ENCODE measurements at places on chromosomes 4 and X. TPM values are rescaled to one million over a fixed set of nuclear protein-coding genes. Genes with fewer than 3 reads are reported as not detected.

DNA sequence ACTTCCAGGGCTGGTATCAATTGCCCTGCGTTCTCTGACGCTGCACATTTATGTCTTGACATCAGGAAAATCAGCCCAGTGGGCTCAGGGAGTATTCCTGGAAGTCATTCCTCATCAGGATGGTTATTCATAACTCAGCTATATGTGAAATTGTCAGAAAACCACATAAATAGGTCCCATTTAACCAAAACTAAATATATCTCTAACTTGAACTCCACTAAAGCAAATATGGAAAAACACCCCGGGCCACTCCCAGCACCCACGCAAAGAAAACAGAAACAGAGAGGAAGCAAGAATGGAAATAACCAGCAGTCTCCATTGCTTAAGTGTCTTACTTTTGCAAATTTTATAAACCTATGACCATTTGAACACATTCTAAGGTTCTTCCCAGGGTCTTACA, 112.0 kb downstream of the IRF2 start:
- DNase-seq: no peak

DNA sequence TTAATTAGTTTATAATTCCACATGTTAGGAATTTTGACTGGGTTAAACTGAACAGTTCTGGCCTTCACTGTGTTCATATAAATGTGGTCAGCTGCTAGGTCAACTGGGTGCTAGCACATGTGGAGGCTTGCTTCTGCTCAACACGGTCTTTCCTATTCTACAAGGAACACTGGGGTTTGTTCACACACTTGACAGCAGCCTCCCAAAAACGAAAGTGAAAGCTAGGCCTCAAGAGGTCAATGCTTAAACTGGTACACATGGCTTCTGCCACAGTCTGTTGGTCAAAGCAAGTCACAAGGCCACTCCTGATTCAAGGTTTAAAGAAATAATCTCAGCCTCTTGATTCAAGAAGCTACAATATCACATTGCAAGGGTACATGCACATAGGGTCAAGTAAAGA, 126.5 kb downstream of the QDPR start:
- no peak for DNase-seq

DNA sequence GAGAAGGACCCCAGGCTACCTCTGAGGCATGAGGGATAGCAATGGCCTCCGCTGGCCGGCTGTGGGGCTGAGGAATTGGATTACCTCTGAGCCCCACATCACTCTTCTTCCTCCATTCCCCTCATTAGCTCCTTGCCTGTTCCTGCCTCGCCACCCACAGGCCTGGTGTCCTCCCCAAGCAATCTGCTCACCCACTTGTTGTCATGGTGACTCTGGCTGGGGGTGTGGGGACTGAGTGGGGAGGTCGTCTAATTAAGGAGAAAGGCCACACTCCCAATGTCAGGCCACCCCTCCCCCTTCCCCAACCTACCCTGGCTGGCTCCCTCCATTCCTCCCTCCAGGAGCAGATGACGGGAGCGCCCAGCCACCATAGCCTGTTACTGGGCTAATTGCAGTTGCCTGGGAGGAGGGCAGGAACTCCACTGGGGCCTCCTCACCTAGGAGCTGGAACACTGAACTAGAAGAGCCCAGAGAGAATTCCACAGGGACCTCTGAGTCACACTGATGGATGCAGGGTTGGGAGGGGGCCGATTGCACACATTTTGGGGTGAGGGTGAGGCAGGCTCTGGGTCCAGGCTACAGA, 20.7 kb downstream of the NALF2 start:
- DNase-seq: no peak

DNA sequence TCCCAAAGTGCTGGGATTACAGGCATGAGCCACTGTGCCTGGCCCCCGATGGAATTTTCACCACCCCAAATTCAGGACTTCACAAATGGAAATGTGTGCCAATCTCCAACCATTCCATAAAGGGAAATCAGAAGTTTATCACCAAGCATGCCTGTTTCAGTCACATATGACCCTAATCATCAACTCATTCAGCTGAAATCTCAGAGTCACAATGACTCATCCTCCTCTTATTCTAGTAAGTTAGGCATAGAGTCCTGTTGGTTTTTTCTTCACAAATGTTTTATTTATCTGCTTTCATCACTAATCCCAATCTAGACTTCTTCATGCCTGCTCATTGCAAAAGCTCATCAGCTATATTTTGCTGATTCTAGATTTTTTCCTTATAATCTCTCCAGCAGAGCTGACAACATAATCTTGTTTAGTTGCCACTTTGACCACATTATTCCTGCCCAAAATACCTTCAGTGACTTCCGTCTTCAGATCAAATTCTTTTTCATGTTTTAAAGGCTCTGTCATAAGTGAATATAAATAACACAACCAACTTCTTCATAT, 83.3 kb downstream of the SLC7A11 start:
- DNase-seq: no peak

GRCh38 chrX:96683997-96684338, 674 bp upstream of the DIAPH2 start:
- DNase-seq: no peak

DNA sequence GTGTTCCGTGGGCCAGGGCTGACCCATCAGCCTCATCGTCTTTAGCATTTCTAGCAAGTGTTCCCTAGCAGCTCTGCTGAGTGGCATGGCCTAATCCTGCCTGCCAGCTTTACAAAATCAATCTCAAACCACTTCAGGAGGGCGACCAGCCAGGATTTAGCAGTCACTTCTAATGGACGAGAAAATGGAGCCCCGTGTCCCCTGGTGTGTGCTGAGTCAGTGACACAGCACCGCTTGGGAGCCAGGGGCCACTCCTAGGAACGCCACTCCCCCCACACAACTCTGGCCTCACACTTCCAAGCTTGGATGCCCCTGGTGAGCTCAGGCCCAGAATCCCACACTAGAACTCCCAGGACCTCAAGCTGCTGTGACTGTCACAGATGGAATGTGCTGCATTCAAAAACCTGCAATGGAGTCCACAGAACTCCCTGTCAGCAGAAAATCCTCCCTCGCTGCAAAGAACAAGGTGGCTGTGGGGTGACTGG, 311.2 kb upstream of the GATB start:
- DNase-seq: peak; percentile 74

The SORBS2 gene
- total RNA-seq: 776 TPM

DNA sequence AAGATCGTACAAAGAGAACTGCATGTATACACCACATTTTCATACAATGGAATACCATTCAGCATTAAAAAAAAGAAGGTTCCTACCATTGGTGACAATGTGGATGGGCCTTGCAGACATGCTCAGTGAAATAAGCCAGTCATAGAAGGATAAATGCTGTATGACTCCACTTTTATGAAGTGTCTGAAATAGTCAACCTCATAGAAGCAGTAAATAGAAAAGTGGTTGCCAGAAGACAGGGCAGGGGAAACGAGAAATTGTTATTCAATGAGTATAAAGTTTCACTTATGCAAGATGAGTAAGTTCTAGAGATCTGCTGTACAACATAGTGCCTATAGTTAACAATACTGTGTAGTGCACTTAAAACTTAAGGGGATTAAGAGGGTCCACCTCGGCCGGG, 257.5 kb upstream of the FTHL17 start:
- no peak for DNase-seq

DNA sequence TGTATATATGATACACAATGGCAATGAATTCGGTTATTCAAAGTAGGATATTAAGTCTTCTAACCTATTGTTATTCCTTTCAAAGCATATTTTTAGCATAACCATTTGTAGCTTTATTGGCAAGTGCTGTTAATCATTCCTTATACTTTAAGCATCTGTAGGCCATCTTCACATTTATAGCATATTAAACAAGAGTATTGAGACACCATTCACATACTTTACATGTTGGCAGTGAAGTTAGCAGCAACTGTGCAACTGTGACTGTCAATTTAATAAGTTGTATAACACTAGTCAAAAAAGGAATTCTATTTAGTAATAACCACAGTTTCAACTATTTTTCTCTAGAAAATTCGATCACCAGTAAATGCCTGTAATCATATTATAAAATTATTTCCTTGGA, 107.3 kb upstream of the MYOZ2 start:
- no peak for DNase-seq

DNA sequence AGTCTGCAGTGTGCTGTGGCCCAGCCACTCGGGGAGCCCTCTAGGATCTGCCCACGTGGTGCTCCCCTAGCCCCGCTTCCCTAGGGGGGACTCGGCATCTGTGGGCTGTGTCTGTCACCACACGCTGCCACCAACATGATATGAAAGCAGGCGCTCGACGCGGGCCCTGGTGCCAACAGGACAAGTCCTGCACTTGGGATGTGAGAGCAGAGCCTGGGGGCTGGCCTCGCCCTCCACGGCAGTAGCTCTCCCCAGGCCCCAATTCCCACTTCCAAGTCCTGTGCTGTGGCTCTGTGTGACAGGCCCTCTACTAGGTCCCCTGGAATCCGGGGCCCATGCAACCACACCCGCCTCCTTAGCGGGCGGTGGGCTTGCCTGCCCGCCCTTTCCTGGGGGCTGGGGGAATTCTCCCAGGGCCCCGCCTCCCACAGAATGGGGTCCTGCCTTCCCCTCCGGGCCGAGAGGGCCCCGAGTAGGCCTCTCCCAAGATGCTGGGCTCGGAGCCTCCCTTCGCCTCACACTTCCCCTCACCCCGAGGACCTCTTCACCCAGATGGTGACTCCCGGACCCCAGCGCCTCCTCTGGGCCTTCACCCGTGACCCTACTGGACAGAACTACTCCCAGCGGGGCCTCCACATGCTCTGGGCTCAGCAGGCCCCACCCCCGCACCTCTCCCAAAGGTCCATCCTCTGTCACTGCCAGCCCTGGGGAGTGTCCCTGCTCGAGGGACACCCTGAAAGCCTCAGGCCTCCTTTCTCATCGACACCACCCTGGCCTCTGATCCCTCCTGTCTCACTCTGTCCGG, 11.2 kb downstream of the LRPAP1 start:
- DNase-seq: peak; percentile 13

- DNase-seq: no peak
Measured at GRCh38 chr4:106953036-106953705, 82.9 kb downstream of the DKK2 start.

The SMR3B gene
- total RNA-seq: not detected

The TBX22 gene
- 0.37 TPM for total RNA-seq

The DDIT4L gene
- total RNA-seq: 1.5 TPM

GRCh38 chr4:36328130-36328529, 46.7 kb downstream of the DTHD1 start:
- no peak for DNase-seq

DNA sequence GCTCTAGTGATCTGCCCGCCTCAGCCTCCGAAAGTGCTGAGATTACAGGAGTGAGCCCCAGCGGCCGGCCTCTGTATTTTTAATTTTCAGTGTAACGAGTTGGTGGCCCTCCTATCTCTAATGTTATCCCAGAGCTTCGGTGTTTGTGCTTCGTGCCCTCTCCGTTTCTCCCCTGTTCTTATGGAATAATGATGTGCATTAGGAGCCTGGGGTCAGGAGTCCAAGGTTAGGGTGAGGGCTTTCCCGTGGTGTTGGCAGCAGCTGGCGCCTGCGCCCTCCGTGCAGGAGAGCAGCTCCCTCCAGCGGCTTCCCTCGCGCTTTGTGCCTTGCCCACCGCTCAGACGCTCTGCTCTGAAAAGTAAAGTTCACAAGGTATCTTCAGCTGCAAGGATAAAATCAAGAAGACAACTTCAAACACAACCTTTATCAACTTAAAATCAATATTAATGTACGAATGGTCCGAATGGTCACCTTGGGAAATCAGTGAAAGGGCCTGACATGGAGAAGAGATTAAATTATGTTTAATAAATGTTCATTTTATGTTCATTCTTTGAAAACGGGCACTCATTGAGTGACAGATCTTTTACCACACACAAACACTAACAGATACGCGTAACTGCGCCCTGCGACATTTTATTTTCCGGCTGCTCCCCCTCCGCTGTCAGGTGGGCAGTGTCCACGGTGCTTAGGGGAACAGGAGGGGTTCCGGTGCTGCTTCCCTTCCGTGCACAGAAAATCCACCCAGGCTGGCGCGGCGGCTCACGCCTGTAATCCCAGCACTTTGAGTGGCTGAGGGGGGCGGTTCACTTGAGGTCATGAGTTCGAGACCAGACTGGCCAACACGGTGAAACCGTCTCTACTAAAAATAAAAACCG, 62.4 kb downstream of the TRAPPC11 start:
- peak; percentile 80 for DNase-seq

The TMSB15C gene
- 1.0 TPM for total RNA-seq

DNA sequence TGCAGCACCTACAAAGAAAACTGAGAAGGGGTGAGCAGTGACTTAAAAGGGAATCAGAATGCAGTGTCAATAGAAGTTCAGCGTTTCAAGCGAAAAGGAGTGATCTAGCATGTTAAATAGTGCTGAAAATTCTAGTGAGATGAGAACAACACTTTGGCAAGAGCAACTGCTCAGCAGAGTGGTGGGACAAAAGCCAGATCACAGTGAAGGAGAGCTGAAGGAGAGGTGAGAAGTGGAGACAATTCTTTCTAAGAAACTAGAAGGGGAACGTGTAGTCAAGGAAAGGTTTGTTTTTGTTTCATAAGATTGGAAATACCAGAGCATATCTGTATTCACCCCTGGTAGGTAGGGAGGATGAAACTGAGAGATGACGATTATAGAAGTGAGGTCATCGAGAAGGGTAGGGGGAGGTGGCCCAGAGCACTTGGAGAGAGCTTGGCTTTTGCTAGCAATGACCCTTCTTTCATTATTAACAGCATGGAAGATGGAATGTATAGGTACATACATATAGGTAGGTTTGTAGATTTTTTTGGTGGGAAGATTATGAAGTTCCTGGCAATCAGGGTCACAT, 33.7 kb downstream of the SRPX2 start:
- no peak for DNase-seq

DNA sequence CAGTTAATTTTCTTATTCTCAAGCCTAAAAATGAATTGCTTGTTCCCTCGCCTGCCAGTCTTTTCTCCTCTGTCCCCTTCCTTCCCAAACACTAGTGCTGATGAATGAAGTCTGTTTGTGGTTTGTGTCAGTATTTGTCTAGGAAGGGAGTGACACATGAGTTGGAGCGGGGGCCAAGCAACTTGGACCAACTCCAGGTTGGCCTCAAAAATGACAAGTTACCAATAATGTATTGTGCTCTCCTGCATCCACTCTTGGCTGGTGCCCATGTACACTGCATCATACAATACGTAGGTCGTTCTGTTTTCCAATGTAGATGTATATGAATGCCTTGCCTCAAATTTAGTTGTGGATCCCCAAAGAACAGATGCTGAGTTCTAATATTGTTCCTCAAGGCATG, 223.0 kb upstream of the GPC4 start:
- no peak for DNase-seq

The GC gene
- total RNA-seq: not detected

DNA sequence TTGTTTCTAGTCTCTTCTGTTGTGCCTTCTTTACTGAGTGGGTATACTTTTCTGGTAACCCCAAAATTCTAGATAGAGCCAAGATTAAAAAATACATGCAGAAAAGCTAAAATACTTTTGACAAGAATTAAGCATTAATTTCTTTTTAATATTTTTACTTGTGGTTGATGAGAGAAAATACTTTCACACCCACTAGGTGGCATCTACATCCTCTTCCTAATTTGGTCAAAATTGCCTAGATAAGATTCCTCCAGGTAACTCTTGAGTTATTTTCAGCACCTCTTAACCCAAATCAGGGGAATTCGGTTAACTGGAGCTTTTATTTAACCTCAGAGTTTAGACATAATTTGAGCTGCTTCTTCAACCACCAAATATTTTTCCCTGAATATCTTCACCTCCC, 28.4 kb upstream of the COX7B2 start:
- no peak for DNase-seq

GRCh38 chr4:72817012-72817411, 248.0 kb upstream of the ADAMTS3 start:
- no peak for DNase-seq

The SLC34A2 gene
- 0.89 TPM for total RNA-seq
